ENCODE measurements at places on chromosomes 1 and 21.

- no peak for DNase-seq
Measured at GRCh38 chr1:17527036-17527914, 12.2 kb upstream of the ARHGEF10L start.

- DNase-seq = peak; percentile 36
Measured at GRCh38 chr1:7042322-7043190, 257.3 kb downstream of the CAMTA1 start.

GRCh38 chr1:5189384-5189783, 535.0 kb downstream of the AJAP1 start:
- no peak for DNase-seq

- DNase-seq = peak; percentile 50
Measured at GRCh38 chr1:206734499-206735142, 36.0 kb upstream of the IL19 start.

GRCh38 chr21:27528697-27529096, 561.8 kb upstream of the ADAMTS5 start:
- DNase-seq = peak; percentile 6

DNA sequence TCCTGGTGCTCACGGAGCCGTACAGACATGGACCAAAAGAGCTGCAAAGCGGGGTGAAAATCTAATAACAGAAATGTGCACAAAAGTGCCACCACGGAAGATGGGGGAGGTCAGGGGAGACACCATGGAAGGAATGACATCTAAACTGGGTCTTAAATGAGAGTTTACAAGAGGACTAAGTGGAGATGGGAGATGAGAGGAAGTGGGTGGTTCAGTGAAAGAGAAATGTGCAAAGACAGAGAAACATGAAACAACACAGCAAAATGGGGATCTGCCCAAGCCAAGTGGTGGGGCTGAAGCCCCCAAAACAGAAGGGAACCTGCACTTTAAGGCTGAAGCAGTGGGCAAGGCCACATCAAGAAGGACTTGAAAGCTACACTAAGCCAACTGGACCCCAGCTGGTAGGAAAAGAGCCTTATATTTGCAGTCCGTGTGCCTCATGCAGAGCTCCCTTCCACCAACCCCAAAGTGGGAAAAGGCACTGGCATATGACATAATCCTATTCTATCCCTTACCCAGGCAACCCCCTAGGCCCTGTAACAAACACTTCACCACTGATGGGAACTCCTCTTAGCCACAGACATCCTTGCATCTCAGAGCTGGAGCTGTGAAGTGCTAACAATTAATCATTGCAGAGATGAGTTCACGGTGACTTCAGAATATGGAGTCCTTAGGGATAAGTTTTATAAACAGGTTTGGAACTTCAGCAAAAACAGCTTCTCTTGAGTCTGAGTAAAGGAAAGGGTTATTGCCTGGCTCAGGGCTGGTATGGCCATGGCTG, 198.6 kb upstream of the EDN2 start:
- no peak for DNase-seq

Data from amniotic epithelial cell (primary cell).